HS-27A (cell line): ENCODE measurements at places on chromosomes 3 and 15.

- DNase-seq, result no peak
Observed at GRCh38 chr3:175304404-175304803, 445.3 kb downstream of the NAALADL2 start.

- DNase-seq, result no peak
Observed at GRCh38 chr15:91192285-91192684, 92.2 kb downstream of the SV2B start.

DNA sequence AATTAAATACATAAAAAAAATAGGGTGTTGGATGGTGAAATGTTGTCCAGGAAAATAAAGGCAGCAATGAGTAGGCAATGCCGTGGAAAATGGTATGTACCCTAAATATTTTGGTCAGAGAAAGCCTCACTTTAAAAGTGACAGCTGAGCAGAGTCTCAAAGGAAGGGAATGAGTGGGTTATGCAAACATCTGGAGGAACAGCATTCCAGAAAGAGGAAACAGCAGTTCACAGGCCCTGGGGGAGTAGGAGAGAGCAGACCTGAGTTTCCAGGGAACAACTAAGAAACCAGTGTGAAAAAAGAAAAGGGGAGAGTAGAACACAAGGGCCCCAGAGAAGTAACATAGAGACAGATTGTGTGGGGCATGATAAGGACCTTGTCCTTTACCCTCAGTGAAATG lies 230.0 kb upstream of the CNTN3 start:
- DNase-seq, result no peak

DNA sequence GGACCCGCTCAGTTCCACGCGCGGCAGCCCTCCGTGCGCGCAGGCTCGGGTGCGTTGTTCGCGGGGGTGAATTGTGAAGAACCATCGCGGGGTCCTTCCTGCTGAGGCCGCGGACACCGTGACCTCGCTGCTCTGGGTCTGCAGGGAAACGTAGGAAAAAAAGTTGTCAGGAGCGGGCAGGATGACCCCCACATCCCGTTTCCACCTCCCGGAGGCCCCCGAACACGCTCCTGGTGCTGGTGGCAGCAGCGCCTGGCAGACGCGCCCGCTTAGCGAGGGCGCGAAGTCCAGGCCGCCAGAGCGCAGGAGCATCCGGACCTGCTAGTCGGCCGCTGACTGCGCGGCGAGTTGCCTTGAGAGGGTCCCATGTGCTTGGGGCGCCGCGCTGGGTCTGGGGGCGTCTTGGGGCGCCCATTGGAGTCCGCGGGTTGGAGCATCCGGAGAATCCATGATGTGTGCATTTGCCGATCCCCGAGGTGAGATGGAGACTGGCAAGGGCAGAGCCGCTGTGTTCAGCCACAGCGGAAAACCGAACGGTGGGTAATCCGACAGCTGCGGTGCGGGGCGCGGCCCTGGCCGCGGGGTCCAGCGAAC lies 520 bp downstream of the GREM1 start:
- no peak for DNase-seq

GRCh38 chr15:46409841-46410301 lies 775.0 kb downstream of the SQOR start:
- DNase-seq, result no peak

DNA sequence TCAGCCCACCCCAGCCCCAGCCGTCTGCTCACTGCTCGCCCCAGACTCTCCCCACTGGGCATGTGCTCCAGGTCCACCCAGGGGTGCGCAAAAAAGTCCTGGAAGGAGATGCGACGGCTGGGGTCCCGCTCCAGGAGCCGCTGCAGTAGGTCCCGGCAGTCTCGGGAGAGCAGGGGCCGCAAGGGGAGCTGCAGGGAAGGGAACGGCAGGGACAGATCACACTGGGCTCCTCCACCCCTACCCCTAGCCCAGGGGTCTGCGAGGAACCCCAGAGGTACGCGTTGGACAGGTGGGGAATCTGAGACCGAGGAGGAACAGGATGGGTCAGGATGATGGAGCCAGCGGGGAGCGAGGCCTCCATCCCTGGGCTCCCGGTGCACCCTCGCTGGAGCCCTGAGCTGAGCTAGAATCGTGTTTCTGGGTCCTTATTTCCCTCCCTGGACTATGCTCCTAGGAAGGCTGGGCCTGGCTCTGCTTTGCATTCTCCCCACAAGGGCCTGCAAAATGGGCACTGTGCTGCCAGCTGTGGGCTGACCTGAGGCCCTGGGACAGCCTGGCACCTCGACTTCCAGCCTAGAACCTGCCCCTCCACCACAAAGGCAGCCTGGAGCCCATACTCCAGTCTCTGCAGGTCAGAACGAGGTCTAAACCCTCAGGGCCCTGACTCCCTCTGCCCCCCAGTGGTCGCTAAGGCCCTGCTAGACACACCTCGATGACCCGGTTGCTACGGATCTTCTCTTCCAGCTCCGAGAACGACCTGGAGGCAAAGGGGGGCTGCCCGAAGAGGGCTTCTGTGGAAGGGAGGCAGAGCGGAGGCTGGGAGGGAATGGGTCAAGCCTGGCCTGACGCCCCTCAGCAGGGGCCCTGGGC lies 3.2 kb downstream of the ULK3 start:
- DNase-seq, result no peak

DNA sequence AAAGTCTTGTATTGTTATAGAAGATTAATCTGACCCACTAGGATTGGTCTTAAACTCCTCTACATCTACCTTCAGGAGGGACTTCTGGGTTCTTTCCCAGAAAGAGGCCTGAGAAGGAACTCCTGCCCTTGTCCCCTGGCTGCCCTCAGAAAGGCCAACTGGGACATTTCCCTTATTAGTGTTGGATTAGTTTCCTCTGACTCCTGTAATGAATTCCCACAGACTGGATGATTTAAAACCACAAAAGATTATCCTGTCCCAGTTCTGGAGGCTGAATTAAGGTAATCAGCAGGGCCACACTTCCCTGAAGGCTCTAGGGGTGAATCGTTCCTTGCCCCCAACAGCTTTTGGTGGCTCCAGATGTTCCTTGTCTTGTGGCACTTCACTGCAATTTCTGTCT lies 102.8 kb upstream of the NMNAT3 start:
- no peak for DNase-seq

DNA sequence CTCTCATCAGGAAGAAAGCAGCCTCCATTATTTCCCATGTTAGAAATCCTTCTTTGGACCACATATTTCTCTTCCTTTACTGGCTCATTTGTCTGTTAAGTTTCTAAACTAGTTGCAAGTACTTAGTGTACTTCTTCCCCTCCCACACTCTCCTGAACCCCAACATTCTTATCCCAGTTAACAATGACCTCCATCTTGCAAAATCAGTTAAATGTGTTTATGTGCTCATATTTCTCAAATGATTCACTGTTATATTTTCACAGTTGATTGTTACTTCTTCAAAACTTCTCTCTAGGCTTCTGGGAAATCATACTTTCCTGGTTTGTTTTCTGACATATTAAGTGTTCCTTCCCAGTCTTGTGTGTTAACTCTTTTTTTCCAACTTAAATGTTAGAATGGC lies 856.9 kb downstream of the EPHA3 start:
- DNase-seq, result no peak

GRCh38 chr3:81395739-81396513 lies 365.5 kb downstream of the GBE1 start:
- no peak for DNase-seq

DNA sequence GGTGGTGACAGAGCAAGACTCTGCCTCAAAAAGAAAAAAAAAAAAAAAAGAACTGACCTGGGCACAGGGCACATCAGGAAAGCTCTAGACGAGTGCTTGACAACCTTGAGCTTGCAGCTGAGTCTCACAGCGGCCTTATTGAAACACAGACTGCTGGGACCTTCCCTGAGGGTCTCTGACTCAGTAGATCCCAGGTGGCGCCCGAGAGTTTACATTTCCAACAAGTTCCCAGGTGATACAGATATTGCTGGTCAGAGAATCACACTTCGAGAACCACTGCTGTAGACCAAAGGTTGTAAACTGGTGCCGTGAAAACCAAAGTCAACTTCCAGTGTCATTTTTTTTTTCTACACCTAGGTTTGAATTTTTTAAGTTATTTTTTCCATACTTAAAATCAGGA lies 573.2 kb upstream of the MDFIC2 start:
- DNase-seq, result no peak

GRCh38 chr3:34504366-34504765 lies 705.9 kb downstream of the PDCD6IP start:
- DNase-seq, result no peak
